ENCODE measurements at places on chromosomes 5 and 9.

- DNase-seq: no peak
Observed at GRCh38 chr5:59067956-59068656, 485.2 kb downstream of the RAB3C start.

DNA sequence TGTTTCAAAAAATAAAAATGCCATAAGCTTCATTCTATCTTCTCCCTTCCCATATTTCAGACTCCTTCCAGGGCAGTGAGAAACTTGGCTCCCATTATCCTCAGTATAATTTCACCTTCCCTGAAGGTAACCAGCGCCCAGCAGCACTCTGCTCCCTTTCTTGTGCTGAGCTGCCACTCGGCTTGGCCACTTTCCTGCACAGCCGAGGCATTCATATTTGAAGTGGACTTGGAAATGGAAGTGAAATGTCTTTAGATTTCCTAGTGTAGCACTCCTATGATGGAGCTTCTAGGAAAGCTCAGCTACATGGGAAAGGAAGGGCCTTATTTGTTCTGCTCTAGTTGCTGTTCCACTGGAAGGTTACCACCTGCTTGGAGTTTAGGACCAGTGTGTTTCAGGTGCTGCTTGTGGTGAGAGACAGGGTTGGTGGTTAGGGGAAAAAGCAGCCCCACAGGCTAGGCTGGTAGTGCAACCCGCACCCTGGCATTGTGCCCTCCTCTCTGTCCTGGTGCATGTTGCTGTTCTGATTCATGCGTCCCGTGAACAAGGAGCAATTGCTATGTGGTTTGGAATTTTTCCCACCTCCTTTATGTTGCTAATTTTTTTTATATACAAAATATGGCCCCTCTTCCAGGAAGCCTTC is 53.8 kb downstream of the RAD23B start:
- no peak for DNase-seq

GRCh38 chr5:102523541-102524175 is 24.9 kb upstream of the SLCO6A1 start:
- DNase-seq: no peak

DNA sequence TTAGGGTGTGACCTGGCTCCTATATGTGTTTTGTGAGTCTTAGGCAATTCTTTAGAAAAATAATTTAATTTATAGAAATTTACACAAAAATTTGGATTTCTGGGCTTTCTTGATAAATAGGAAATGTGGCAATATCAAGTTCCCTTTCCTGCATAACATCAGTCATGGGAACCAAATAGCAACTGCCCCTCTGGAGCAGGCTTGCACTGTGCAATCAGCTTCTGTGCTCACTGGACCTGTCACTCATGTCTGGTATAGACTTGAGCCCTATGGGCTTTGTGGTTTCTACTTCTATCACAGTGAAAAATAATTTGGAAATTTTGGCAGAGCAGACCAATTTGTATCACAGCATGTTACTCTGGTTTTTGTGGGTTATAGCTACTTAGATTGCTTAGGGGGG is 131.7 kb downstream of the ADGRV1 start:
- no peak for DNase-seq

GRCh38 chr9:130462685-130463540 is 18.2 kb downstream of the ASS1 start:
- DNase-seq: no peak

DNA sequence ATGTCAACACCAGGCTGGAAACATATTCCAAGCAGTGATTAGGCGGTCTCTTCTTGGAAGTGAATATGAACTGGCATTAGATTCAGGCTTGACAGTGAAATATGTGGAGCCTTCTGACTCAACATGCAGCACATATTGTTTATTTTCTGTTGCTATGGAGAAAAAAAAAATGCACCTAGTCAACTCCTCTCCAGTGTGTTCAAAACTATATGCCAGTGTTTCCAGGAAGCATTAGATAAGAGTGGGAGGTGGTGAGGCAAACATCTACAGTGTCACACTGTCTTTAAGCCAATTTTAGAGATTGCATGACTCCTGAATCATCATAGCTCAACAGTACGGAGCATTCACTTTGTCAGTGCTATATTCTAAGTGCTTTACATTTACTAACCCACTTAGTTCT is 117.9 kb downstream of the HCN1 start:
- no peak for DNase-seq

- no peak for DNase-seq
Observed at GRCh38 chr9:134637241-134637640, 4.4 kb upstream of the COL5A1 start.

All from stimulated activated CD8-positive, alpha-beta memory T cell treated with anti-CD3 and anti-CD28 coated beads, Interleukin-15, amount 100 ng/mL, for 24 hours (primary cell).